ENCODE measurements at places on chromosomes 11 and 22.

GRCh38 chr11:94673951-94674491, 94.1 kb upstream of the AMOTL1 start:
- no peak for DNase-seq

GRCh38 chr22:20590477-20591294, 83.3 kb downstream of the MED15 start:
- DNase-seq, result no peak

- DNase-seq, result no peak
Observed at GRCh38 chr11:111012491-111012890, 233.0 kb upstream of the POU2AF2 start.

DNA sequence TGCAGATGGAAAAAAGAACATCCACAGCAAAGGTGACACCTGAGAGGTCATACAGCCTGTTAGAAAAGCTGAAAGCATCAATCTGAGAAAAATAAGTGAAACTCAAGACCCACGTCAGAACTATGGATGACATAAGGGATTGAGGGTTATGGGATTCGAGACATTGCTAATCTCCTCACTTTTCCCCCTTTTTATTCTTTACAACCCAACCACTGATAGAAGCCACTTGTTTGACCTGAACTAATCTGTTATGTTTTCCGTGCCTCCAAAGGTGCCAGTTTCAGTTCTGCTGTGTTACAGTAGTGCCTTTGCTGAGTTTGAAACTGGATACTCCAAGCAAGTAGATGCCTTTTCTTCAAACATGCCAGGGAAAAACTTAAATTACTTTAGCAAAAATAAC, 16.9 kb upstream of the SESN3 start:
- DNase-seq, result no peak

DNA sequence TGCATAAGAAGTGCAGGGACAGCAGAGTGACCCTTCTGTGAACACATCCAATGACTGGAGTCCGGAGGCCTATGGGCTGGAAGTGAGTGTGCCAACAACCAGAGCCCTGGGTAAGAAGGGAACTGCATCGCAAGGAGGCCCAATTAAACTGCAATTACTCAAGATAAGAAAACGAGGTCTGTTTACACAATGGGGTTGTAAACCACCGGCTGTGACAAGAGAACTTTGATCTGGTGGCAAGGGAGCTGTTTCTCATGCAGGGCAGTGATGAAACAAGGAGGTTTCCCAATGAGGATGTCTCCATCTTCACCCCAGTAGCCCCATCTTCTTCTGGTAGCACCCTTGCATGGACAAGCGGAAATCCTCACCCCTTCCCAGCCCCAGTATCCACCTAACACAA, 21.5 kb downstream of the ETS1 start:
- no peak for DNase-seq

DNA sequence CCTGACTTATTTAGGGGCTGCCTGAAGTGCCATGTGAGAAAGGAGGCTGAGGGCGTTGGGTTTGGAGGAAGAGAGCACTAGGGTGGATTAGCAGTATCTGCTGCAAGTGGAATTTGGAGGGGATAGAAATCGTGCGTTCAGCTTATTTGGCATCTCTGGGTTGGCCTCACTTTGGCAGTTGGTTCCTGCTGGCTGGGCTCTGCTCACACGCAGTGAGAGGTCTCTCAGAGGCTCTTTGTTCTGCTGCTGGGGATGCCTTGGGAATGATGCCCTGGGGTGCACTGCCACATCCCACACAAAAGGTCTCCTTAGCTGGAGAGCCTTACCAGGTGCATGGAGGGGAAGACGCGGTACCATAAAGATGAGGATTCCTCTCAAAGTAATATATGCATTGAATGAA, 17.7 kb upstream of the MICAL2 start:
- peak; percentile 37 for DNase-seq

GRCh38 chr22:46857885-46858143, 95.4 kb downstream of the TBC1D22A start:
- DNase-seq, result no peak

GRCh38 chr11:25899617-25900160, 432.2 kb upstream of the ANO3 start:
- DNase-seq, result no peak

- no peak for DNase-seq
Observed at GRCh38 chr11:73310661-73311393, 2.8 kb downstream of the ARHGEF17 start.

DNA sequence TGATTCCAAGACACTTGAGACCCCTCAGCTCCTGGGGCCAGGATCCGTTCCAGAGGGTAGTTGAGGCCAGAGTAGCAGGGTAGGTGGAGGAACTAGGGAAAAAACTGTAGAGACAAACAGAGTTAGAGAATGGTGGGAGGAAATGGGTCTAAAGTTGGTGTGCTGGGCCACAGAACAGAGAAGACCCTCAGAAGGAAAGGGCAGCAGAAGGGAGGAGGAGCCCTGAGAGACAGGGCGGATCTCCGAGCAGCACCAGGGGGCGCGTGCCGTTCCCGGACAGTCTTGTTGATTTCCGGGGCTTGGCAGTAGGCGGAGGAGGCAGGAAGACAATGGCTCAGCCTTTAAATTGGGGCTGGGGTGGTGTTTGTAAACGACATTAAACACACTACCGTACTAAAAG, 2.4 kb upstream of the CECR2 start:
- no peak for DNase-seq

DNA sequence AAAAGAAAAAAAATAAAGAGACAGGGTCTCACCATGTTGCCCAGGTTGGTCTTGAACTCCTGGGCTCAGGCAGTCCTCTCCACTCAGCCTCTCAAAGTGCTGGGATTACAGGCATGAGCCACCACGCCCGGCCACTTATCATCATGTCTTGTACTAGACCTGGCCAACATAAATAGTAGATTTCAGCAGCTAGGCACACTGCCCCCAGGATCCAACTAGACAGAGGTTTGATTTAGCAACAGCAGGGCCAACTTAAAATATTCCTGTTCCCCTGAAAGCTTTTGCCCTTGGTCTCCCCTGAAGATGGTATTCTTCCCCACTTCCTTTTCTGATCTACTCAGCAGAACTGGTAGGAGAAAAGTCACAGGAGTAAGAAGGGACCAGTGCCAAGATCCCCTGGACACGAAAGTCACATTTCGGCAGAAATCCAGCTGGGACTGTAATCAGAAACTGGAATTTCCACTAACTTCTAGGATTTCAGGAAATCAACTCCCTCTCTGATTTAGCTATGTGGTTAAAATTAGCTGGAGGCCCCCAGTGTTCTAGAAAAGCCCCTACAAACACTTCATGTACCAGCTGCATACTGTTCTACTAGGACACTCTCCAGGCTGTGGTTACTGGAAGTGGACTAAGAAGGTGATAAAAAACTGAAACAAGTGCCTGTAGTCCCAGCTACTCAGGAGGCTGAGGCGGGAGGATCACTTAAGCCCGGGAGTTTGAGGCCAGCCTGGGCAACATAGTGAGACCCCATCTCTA, 8.9 kb upstream of the PPP2R1B start:
- no peak for DNase-seq

- no peak for DNase-seq
Observed at GRCh38 chr11:86303257-86303656, 1.2 kb downstream of the HIKESHI start.

GRCh38 chr22:39144101-39144767, 8.2 kb downstream of the CBX7 start:
- peak; percentile 40 for DNase-seq

GRCh38 chr11:927871-928270, 2.2 kb downstream of the AP2A2 start:
- DNase-seq, result no peak

- DNase-seq, result no peak
Observed at GRCh38 chr22:44205516-44206329, 25.0 kb downstream of the PARVG start.

DNA sequence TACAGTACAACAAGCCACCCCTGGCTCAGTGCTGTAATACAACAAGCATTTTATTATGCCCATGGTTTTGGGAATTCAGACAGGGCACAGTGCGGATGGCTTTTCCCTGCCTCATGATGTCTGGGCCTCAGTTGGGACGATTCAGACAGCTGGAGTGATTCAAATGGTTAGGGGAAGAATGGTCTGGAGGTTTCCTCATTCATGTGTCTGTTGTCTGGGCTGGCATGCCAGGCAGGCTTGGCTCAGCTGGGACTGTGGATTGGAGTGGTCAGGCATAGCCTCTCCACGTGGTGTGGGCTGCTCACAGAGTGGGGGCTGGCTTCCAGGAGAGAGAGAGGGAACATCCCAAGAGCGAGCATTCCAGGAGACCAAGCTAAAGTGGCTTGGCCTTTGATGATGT, 164.4 kb downstream of the C11orf91 start:
- DNase-seq, result no peak

DNA sequence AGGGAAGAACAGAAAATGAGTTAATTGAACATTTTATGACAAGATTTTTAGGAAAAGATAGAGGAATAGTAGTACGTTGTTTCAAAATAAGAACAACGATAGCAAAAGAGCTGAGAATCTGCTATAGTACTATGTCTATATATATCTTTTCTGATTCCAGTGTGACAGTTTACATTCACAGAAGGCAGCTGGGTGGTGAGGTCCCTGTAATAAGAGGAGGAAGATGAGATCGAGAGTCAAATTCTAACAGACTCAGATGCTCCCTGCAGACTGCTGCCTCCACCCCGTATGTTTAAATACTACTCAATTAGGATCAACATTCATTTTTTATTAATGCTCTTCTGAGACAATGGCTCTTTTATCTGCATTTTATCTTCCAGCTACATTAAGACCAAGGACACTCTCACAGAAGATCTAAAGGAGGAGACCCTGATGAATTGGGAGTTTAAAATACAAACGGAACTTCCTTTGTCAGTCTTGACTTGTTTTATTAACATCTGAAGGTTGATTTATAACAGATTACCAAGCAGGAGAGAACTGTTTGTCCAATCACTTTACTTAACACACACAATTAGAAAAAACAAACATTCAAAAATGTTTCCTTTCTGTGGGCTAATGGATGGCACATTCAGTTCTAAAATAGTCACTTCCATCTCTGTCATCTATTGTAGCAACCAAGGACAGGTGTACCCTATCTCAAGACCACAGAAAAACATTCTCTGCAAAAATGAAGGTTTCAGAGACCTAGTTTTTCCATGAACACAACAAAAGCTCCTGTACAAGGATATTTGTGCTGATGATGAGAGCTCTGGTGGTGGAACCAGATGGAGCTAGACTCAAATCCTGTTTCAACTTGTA, 240.2 kb downstream of the CADM1 start:
- no peak for DNase-seq

DNA sequence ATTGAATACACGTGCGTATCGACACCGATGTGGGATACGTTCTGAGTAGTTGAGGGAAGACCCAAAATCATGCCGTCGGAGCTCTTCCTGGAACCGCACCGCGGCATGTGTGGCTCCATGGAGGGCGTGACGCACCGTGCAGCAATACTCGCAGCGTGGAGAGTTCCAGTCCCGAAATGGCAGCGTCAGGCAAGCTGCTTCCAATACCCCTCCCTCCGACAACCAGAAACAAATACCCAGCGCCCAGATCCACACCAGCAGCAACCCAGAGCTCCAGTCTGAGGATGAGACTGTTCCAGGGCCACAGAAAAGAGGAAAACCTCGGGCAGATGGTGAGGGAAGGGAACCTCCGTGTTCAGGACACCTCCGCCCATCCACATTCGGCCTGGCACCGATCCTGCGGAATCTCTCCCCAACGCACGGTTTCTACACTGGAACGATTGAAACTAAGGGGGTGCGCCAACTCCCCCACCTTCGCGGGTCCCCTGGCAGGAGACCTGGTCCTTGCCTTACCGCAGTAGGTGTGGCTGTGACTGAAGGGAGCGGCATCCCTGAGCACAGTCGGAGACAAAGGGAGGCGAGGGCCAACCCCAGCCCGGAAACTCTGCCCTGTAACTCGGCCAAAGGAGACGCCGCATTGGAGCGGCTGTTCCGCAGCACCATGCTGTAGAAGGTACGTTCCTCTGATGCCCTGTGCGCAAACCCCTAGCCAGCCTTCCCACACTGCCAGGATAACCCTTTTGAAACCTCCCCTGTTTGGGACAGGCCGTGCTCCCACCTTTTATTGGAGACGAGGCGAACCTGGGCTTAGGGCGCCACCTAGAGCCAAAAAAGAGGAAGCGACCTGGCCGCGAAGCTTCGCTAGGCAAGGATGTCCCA, 28.2 kb downstream of the DBX1 start:
- peak; percentile 76 for DNase-seq

DNA sequence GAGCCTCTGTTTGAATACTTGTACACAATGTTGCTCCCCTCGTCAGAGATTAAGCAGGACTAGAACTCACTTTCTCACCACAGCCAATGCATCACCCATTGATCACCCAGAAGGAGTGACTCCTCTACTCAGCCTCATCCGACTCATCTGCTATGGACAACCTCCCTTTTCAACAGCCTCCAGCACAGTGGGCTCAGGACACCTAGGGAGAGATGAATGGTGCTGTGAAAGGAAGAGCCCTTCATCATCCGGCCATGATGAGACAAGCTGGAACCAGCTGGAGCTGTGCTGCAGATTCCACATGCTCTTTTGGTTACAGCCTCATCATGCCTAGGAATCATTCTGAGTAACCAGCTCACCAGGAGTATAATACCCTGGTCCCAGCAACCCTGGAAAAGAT, 15.5 kb downstream of the C11orf91 start:
- no peak for DNase-seq

- no peak for DNase-seq
Observed at GRCh38 chr11:96869207-96869606, 479.4 kb downstream of the JRKL start.

DNA sequence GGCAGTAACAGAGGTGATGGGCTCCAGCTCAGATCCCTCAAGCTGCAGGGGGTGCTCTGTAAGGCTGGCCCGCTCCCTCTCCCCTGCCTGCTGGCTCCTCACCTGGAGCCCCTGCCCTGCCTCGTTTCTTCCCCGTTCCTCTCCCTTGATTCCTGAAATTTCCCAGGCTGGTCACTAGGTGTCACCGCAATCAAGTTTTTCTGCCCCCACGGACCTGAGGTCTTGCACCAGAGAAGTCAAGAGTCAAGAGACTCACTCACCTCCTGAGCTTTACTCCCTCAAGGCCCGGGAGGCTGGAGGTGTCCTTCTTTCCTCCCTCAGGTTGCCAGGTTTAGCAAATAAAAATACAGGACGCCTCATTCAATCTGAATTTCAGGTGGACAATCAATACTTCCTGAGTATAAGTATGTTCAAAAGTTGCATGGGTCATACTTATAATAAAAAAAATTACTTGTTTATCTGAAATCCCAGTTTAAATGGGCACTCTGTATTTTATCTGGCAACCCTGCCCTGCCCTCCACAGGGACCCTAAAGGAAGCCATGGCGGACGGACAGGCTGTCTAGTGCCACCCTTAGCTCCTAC, 69.2 kb downstream of the SCUBE1 start:
- DNase-seq, result peak; percentile 68

GRCh38 chr22:18103527-18104269, 6.9 kb upstream of the TUBA8 start:
- peak; percentile 46 for DNase-seq

- DNase-seq, result peak; percentile 62
Observed at GRCh38 chr11:3037040-3037944, 19.9 kb downstream of the CARS1 start.

DNA sequence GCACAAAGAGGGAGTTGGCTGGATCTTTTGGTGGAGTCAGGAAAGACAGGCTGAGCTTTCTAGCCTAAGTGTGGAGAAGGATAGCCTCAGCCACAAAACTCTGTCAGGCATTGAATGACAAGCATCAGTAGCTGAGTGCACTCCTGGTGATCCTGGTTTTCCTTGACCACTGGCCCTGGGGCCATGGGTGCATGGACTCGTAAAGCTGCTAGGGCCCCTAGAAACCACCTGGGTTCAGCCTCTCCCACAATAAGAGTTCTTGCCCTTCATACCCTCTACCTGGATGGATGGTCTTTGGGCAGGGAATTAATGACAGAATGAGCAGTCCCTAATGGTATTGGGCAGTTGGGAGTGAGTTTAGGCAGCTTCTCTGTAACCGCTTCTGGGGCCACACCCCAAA, 22.9 kb downstream of the TUB start:
- no peak for DNase-seq

GRCh38 chr22:27868732-27869282, 50.2 kb downstream of the PITPNB start:
- DNase-seq, result no peak

All from cerebellar cortex (tissue), 1 donor.